ENCODE measurements at places on chromosomes 1 and 21. TPM values are rescaled to one million over a fixed set of nuclear protein-coding genes. Genes with fewer than 3 reads are reported as not detected.

DNA sequence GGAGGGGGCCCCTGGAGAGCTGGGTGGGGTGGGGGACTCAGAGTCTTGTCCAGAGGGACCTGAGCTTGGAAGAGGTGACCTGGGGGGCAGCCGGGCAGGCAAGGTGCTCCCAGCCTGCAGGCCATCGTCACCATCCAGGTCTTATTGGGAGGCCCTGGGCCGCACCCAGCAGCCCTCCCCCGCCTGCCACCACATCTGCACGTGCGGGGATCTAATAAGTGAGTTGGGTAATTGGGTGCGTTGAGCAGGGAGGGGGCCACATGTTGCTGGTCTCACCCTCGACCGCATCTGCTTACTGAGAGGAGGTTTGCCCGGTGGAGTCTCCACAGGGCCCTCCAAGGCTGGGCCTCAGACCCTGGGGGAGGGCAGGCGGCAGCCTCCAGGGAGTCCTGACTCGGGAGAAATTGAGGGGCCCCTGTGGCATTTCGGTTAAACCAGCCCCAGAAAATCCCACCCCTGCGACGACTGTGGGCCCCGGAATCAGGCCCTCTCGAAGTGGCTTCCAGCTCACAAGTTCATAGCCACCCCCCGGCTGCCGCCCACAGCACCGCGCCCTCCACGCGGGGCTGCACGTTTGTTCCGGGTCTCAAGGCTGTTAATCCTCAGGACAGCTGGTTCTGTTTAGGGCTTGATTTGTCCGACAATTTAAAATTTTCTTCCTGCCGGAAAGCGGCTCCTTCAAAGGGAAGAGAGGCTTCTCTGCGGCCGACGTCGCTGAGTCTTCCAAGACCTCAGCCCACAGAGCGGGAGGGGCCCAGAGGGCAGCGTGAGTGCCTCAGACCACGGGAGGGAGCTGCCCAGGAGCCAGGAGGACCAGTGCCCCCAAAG, 14.7 kb upstream of the COL6A2 start:
- peaks cover 3% of the 10 kb centered on the region for H3K27me3 ChIP-seq
- no peak overlapping the region for H3K4me3 ChIP-seq
- H3K36me3 ChIP-seq = no peaks in the 10 kb centered on the region
- no peak overlapping the region for H3K27ac ChIP-seq

GRCh38 chr1:32769524-32770220, 47.5 kb downstream of the YARS1 start:
- no peak overlapping the region for H3K4me3 ChIP-seq
- H3K36me3 ChIP-seq = peaks cover 4% of the 10 kb centered on the region
- no peaks in the 10 kb centered on the region for H3K27me3 ChIP-seq
- peaks cover 22% of the 10 kb centered on the region for H3K4me1 ChIP-seq

- DNase-seq = no peak
- no peaks in the 10 kb centered on the region for H3K36me3 ChIP-seq
- H3K4me1 ChIP-seq = no peaks in the 10 kb centered on the region
- no peak overlapping the region for H3K4me3 ChIP-seq
- H3K27me3 ChIP-seq = no peaks in the 10 kb centered on the region
These were observed 12.1 kb downstream of the OVGP1 start for GRCh38 chr1:111415461-111415860.

- no peaks in the 10 kb centered on the region for H3K36me3 ChIP-seq
- H3K4me1 ChIP-seq = no peaks in the 10 kb centered on the region
- DNase-seq = no peak
- no peak overlapping the region for H3K27ac ChIP-seq
These were observed 200.9 kb downstream of the DISC1 start for GRCh38 chr1:231827337-231828105.

GRCh38 chr1:234409328-234409727, 36.1 kb downstream of the COA6 start:
- H3K4me3 ChIP-seq = no peak overlapping the region
- DNase-seq = no peak
- no peak overlapping the region for H3K27ac ChIP-seq
- no peaks in the 10 kb centered on the region for H3K27me3 ChIP-seq
- peaks cover 6% of the 10 kb centered on the region for H3K36me3 ChIP-seq
- H3K4me1 ChIP-seq = peaks cover 8% of the 10 kb centered on the region

DNA sequence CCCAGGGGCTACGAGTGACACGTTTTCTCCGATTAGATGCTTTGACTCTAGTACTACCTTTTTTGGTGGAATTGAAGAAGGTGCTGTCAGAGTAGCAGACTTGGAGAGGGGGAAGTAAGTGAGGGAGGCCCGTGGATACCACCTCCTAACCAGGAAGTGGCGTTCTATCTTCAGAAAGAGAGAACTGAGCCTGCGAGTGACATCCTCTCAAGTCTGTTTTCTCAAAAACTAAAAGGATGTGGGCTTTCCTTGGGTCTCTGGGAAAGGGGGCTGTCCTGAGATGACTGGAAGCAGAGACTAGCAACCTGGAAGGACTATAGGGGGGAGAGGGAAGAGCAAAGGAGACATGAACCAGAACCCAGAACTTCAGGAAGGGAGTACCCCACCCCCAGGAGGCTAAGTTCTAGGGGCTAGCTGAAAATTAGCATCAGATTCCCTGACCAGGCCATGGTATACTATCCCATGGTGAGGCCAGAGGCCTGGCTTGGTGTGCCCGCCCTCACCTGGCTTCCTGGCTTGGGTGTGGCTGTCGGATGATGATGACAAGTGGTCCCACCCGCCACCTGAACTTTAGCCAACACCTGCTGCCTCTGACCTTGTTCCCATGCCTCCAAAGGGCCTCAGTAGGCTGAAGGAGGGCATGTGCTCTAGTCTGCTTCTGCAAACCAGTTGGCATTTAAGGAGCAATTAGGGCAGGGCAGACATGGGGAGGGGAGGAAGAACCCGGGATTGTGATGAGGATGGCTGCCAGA, 49.1 kb downstream of the ATP2B4 start:
- H3K4me3 ChIP-seq = no peak overlapping the region
- H3K4me1 ChIP-seq = peaks cover 34% of the 10 kb centered on the region
- no peak overlapping the region for H3K27ac ChIP-seq
- no peaks in the 10 kb centered on the region for H3K27me3 ChIP-seq
- DNase-seq = no peak

- H3K4me1 ChIP-seq = no peaks in the 10 kb centered on the region
- H3K27me3 ChIP-seq = no peaks in the 10 kb centered on the region
- H3K36me3 ChIP-seq = no peaks in the 10 kb centered on the region
- H3K4me3 ChIP-seq = no peak overlapping the region
These were observed 96.8 kb downstream of the CLIC6 start for GRCh38 chr21:34765619-34766018.

DNA sequence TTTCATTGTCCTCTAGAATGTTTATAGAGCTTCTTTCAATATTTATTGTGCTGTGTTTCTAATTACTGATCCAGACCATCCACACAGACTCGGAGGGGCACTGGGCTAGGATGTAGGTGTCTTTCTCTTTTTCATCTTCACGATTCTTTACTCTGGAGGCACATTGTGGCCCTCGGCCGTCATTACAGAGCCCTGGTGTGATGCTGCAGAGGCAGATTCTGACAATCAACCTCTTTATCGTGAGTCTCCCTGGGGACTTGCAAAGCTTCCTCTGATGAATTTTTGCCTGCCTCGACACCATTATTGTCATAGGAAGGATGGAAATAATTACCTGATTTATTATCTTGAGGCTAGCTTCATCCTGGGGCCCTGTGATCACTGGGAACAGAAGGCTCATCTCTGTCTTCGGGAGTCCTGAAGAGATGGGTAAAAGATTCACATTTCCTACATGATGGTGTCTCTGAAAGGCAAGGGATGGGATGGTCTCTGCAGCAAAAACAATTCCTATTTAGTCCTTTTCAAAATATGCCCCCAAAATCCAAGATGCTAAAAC, 89.4 kb downstream of the SEC16B start:
- H3K27ac ChIP-seq = no peak overlapping the region
- no peaks in the 10 kb centered on the region for H3K27me3 ChIP-seq
- H3K36me3 ChIP-seq = no peaks in the 10 kb centered on the region
- no peaks in the 10 kb centered on the region for H3K4me1 ChIP-seq
- H3K4me3 ChIP-seq = no peak overlapping the region

- H3K4me3 ChIP-seq = no peak overlapping the region
- H3K4me1 ChIP-seq = peaks cover 2% of the 10 kb centered on the region
- H3K27me3 ChIP-seq = no peaks in the 10 kb centered on the region
- DNase-seq = no peak
- H3K27ac ChIP-seq = no peak overlapping the region
These were observed 66.9 kb downstream of the HSD3B1 start for GRCh38 chr1:119573886-119574285.

- no peak overlapping the region for H3K4me3 ChIP-seq
- no peak overlapping the region for H3K27ac ChIP-seq
- H3K36me3 ChIP-seq = no peaks in the 10 kb centered on the region
These were observed 33.0 kb upstream of the ZBTB8B start for GRCh38 chr1:32431736-32432400.

DNA sequence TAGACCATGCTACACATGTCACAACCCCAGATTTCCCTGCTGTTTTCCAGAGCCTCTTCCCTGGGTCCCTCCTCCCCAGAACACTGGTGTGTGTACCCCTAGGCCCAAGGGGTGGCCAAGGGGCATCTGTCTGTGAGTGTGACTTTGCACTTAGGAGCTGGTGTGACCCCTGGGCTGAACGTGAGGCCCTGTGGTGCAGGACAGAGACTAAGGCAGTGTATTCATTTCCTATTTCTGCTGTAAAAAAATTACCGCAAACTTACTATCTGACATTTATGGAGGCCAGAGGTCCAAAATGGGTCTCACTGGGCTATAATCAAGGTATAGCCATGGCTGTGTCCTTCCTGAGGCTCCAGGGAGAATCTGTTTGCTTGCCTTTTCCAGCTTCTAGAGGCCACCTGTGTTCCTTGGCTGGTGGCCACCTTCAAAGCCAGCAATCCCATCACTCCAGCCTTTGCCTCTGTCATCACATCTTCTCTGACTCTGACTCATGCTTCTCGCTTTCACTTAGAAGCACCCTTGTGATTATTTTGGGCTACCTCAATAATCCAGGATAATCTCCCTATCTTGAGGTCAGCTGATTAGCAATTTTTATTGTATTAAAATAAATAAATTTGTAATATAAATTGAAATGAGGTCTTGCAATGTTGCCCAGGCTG, 24.0 kb upstream of the ELOA start:
- H3K36me3 ChIP-seq = no peaks in the 10 kb centered on the region
- no peaks in the 10 kb centered on the region for H3K27me3 ChIP-seq
- H3K4me1 ChIP-seq = no peaks in the 10 kb centered on the region
- no peak for DNase-seq
- H3K4me3 ChIP-seq = no peak overlapping the region

DNA sequence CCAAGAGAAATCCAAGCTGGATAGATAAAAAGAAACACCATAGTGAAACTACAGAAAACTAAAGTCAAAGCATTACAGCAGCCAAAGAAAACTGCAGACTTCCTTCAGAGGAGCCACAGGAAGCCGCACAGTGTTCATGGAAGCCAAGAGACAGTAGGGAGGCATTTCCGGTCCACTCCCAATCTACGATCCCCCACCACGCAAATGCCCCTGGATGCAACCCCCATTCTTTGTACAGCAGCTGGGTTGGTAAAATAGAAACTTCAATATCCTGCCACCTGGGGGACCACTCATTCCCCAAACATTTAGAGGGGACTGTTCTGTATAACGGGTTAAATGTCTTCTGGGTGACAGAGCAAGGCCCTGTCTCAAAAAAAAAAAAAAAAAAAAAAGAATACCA, 43.9 kb upstream of the TSPEAR start:
- H3K36me3 ChIP-seq = no peaks in the 10 kb centered on the region
- DNase-seq = no peak
- H3K4me1 ChIP-seq = peaks cover 2% of the 10 kb centered on the region
- no peak overlapping the region for H3K27ac ChIP-seq

GRCh38 chr1:85137660-85138059, 63.2 kb downstream of the SYDE2 start:
- no peaks in the 10 kb centered on the region for H3K27me3 ChIP-seq
- no peak overlapping the region for H3K4me3 ChIP-seq
- peak; percentile 63 for DNase-seq
- H3K4me1 ChIP-seq = peaks cover 9% of the 10 kb centered on the region
- H3K27ac ChIP-seq = no peak overlapping the region

DNA sequence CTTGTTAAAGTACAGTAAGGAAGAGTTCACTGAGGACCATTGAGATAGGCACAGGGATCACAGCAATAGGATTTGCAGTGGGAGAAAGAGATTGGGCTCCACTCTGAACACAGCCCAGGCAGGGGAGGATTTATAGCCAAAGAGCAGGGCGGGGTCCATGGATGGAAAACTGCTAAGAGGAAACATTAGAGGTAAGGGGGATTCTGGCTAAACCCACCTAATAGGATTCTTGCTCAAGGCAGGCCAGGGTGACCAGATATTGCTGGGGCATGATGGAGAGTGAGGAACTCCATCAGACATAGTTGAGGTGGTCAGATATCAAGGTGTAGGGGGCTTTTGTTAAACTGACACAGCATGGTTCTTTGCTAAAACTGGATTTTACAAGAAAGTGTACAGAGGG, 372.8 kb downstream of the NPHP4 start:
- no peak for DNase-seq
- no peaks in the 10 kb centered on the region for H3K36me3 ChIP-seq
- no peak overlapping the region for H3K27ac ChIP-seq
- H3K27me3 ChIP-seq = no peaks in the 10 kb centered on the region
- H3K4me1 ChIP-seq = peaks cover 22% of the 10 kb centered on the region
- H3K4me3 ChIP-seq = no peak overlapping the region

GRCh38 chr1:145719230-145720079, at the start of gene CD160:
Gene CD160 (plus strand): TSS chr1:145719499. CDS start chr1:145728328, 8,829 bp downstream.
- H3K4me1 ChIP-seq = peaks cover 3% of the 10 kb centered on the region
- DNase-seq = no peak
- H3K4me3 ChIP-seq = no peak within 1 kb of the TSS
- no peak within 1 kb of the TSS for H3K27ac ChIP-seq
- no peaks in the 10 kb centered on the region for H3K27me3 ChIP-seq
- H3K36me3 ChIP-seq = no peaks in the 10 kb centered on the region

GRCh38 chr21:32817208-32817607, 45.7 kb upstream of the PAXBP1 start:
- H3K4me3 ChIP-seq = no peak overlapping the region
- no peaks in the 10 kb centered on the region for H3K27me3 ChIP-seq
- H3K27ac ChIP-seq = no peak overlapping the region
- peaks cover 37% of the 10 kb centered on the region for H3K4me1 ChIP-seq

DNA sequence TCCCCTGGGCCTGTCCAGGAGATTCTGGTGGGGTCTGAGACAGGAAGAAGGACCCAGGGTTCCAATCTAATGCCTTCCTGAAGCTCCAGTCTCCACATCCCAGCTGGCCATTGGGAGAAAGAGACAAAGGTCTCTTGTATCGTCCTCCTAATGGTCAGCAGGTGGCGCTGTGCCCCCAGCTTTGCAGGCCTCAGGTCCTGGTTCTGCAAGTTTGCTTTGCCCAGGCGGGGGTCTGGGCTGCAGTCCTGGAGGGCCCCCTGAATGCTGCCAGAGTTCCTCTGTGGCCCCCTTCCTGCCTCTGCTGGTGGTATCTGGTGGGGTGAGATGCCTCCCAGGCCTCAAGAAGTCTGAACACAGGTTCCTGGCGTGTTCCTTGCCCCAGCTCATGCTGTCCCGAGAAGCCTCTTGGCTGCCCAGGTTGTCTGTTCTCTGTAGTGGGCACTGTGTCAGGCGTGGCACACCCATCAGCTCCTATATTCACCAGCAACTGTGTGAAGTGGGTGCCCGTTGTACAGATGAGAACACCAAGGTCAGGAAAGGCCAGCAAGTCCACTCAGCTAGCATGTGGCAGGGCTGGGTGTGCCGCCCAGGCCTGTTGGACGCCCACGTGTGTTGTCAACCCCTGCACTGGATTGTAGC, 33.8 kb upstream of the CSF3R start:
- H3K4me1 ChIP-seq = no peaks in the 10 kb centered on the region
- no peaks in the 10 kb centered on the region for H3K36me3 ChIP-seq
- no peak overlapping the region for H3K27ac ChIP-seq
- H3K4me3 ChIP-seq = no peak overlapping the region

Gene LORICRIN
- total RNA-seq = not detected

Gene MR1
- 18.9 TPM for total RNA-seq

Gene CD1E
- 0.55 TPM for total RNA-seq

Gene TSPEAR
- 0.43 TPM for total RNA-seq

Gene LAX1
- 2.4 TPM for total RNA-seq

Gene FCER1G
- total RNA-seq = 41.6 TPM

Gene SERTAD4
- 7.8 TPM for total RNA-seq
